ENCODE measurements at places on chromosomes 5 and 9. TPM values are rescaled to one million over a fixed set of nuclear protein-coding genes. Genes with fewer than 3 reads are reported as not detected.

Gene RRAGA
- polyA plus RNA-seq, result 102 TPM

Gene ANKRD31
- 0.43 TPM for polyA plus RNA-seq

Gene C5orf22
- 30.9 TPM for polyA plus RNA-seq

Gene SMIM3
- polyA plus RNA-seq, result 15.1 TPM

DNA sequence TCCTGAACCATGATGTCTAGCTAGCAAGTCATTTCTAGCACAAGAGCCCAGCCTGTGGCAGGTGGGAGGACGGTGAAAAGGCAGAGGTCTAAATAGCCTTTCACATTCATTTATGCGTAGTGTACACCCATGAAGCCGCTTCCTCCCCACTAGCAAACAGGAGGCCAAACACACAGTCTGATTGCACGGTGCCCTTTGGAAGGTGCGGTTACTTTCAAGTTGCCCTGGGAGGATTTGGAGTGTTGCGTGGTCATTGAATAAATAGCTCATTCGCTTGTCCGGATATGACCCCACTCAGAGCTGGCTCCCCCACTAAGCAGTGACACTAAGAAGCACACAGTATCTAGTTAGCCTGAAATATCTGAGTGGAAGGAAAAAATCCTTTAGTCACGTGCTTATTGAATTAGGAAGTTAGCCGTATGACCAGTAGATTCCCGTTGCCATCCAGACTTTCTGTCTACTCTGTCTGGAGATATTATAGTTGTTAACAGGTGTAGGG is 664 bp upstream of the ARSB start:
- DNase-seq, result no peak

DNA sequence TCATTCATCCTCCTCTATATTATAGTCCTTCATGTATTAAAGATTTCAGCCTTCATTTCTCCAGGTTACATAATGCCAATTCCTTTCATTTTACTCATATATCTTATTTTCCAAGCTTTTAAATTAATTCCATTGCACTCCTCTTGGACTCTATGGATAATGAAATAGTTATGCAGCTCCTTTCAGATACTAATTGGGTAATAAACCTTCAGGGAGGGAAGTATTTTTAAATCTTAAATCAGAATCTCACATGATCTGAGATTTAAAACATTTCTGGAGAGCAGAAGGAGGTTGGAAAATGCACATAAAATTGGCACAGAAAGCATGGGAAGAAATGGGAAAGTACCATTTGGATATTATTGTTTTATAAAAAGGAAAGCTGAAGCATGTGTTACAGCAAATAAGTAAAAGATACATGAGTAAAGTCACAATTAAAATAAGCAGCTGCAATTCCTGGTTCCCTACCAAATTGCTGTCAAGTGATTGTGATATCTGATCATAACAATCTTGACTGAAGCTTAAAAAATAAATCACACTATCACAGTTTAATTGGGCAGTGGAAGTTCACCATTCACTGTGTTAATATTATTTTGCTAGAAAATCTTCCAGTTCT is 257.9 kb upstream of the NREP start:
- DNase-seq, result no peak

DNA sequence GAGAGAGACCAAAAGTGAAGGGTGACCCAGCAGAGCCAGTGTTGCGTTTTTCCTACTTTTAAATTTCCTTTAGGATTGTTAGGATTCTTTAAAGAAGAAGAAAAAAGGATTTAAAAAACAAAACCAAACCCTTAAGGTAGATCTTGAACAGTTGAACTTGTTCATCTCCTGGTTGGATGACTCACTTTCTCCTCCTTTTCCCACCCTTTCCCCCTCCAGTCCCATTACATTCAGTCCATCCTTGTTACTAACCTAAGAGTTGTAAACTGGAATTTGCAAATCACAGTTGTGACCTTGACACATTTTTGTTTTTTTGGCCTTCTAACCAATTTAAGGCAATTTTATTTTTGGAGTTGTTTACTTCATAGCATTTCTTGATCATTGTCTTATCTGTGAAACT is 289.2 kb downstream of the ARHGAP26 start:
- no peak for DNase-seq

- DNase-seq, result no peak
These were observed 80.5 kb upstream of the ANKRD55 start for GRCh38 chr5:56313596-56313995.

DNA sequence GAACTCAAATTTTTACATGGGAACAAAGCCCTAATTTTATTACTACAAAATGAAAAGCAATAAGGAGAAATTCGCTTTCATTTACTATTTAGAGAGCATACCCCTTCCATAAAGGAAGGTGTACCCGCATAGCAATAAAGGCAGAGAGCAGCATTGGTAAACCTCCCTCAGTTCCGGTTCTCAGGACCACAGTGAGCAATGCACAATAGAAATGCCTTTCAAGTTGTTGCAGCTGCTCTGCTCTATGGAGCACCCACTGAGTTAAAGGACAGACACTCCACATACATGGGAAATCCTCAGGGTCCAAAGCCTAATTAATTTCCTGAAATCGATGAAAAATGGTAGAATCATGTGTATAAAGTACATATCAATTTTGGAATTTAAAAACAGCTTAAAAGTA is 89.9 kb upstream of the MPDZ start:
- DNase-seq, result no peak

- DNase-seq, result no peak
These were observed 9.6 kb downstream of the MCC start for GRCh38 chr5:113478691-113479090.

GRCh38 chr9:20472342-20473045 is 149.8 kb downstream of the MLLT3 start:
- no peak for DNase-seq

All from left lung (tissue), 14 donors.